Left kidney (tissue), 8 donors: ENCODE measurements at places on chromosomes 7 and 10. TPM values are rescaled to one million over a fixed set of nuclear protein-coding genes. Genes with fewer than 3 reads are reported as not detected.

Gene CADPS2
- polyA plus RNA-seq: 51.3 TPM

GRCh38 chr10:86260564-86260963, 106.0 kb downstream of the GRID1 start:
- DNase-seq: no peak

DNA sequence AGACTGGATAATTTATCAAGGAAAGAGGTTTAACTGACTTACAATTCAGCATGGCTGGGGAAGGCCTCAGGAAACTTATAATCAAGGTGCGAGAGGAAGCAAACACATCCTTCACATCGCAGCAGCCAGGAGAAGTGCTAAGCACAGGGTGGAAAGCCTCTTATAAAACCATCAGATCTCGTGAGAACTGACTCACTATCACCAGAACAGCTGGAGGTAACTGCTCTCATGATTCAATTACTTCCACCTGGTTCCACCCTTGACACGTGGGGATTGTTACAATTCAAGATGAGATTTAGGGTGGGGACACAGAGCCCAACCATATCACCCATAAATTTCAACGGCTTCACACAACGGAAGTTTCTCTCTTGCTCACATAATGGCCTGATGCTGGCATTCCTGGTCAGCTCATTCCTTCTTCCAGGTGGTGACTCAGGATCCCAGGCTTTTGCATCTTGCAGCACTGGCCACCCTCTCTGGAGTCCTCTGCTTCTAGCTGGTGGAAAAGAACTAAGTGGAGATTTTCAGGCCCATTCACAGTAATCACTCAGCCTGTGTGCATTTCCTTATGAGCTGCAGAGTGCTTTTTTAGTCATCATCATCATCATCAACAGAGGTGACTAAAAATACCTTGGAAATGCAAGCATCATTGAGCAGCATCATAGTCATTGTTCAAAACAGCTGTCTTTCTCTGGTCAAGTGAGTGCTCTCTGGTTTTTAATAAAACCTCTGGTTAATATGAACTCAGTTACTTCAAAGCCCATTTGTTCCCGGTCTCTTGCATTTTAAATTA, 308.1 kb downstream of the SFMBT2 start:
- no peak for DNase-seq

Gene CYP2C19
- 0.12 TPM for polyA plus RNA-seq

DNA sequence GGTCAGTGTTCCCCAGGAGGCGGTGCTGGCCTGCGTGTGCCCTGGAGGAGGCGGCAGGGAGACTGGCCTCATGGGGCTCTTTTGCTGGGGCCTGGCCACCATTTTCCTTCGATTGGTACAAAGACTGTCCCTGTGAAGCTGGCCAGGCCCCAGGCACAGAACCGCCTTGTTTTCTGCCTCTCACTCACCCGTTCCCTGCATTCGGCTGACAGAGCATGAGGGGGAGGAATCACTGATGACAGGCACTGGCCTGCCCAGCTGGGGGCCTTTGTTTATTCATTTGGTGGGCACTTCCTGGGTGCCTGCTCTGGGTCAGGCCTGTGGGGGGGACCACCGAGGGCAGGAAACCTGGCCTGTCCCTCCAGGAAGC, 139.2 kb downstream of the FAM53B start:
- DNase-seq: no peak

Gene RAPGEF5
- polyA plus RNA-seq: 37.6 TPM

Gene AASS
- polyA plus RNA-seq: 80.6 TPM
